NCI-H526 treated with DMSO at 0.1 percent for 48 hours (cell line): ENCODE measurements at places on chromosomes 5 and 9.

GRCh38 chr5:74765201-74765600 is 1.7 kb downstream of the GFM2 start:
- no peak for DNase-seq

GRCh38 chr5:61200582-61201155 is 38.4 kb upstream of the SMIM15 start:
- no peak for DNase-seq

DNA sequence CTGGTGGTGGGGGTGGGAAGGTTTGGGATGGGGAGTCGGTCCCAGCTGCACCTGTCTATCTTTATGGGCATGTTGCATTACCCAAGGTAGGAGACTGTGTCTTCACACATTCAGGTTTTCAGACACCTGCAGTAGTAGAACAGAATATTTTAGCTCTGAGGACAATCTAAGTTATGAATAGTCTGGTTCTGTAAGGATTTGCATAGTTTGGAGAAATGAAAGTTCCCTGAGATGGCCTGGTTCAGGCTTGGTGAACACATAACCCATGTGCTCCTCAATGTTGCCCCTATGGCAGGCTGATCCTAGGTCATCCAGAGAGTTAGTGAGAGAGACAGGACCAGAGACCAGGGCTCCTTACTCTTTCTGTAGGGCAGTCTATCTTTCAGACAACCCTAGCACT is 20.7 kb downstream of the TNFSF8 start:
- DNase-seq = peak; percentile 51

GRCh38 chr5:36436306-36436705 is 134.6 kb upstream of the RANBP3L start:
- DNase-seq = no peak
